ENCODE measurements at places on chromosomes 4 and X.

DNA sequence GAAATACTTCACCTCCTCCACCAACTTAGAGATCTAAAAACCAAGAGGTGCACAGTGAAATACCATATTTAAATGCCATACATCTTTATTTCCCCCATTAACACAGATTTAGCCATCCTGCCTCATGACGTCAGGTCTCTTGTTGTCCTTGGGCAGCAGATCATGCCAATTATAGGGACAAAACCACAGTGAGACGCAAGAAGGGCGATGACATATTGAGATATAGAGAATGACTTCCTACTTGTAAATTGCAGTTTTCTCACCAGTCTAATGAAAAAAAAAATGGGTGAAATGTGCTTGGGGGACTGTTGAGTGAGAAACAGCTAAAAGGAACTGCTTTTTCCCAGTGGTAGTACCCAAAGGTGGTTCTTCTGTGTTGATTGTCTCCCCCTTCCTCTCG is 24.3 kb downstream of the RS1 start:
- peak; percentile 57 for DNase-seq

GRCh38 chr4:124480061-124480460 is 232.5 kb downstream of the ANKRD50 start:
- no peak for DNase-seq

- DNase-seq: peak; percentile 36
Observed at GRCh38 chr4:74370912-74371311, 6.0 kb downstream of the EREG start.

GRCh38 chr4:39233783-39234182 is 51.5 kb downstream of the WDR19 start:
- DNase-seq: no peak

DNA sequence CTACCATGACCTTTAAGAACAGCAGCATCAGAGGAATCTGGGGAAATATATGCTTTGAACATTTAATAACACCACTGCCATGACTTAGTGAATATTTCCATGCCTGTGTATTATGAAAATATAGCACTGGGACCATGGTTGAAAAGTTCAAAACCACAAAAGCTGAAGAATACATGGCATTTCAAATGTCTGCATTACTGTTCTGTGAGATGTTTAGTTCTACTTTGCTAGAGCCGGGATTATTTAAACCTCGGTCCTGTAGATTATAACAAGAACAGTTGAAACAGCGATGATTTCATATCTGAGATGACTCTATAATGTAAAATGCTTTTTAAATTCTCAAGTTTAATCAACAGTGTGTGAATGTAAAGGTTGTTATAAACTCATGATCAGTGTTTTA is 126.7 kb upstream of the AGA start:
- no peak for DNase-seq

DNA sequence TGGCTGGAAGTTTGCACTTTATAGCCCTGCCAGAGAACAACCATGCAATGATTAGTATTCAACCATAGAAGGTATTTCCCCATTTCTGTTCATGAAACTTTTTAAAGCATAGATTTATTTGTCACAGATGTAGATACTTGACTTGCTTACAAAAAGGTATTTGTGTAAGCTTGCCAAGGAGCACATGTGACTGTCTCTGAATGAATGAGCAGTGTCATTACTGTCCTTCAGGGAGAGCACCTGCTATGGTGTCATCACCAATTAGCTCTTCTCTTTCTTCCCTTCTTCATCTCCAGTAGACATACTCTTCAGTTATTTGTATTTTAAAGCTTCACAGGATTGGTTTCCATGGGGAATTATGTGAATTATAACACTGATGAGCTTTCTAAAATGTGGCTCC is 1064.7 kb upstream of the GRIA3 start:
- no peak for DNase-seq

- no peak for DNase-seq
Observed at GRCh38 chr4:143140696-143141095, 44.0 kb upstream of the USP38 start.

DNA sequence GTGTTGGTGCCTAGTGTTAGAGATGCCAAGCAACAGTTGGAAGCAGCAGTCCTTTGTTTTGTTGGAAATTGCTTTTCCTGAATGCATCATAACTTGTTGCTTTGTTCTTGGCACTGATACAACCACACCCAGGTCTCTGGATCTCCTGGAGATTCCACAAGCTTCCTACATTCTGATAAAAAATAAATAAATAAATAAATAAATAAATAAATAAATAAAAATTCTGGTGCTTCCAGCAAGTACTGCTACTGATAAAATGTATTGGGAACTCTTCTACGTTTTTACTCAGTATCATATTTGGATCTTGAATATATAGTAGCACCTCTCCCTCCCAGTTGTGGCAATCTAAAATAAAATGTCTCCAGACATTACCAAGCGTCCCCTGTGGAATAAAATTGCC is 62.7 kb upstream of the GRID2 start:
- DNase-seq: no peak

GRCh38 chrX:116345958-116346357 is 90.4 kb upstream of the SLC6A14 start:
- DNase-seq: no peak

DNA sequence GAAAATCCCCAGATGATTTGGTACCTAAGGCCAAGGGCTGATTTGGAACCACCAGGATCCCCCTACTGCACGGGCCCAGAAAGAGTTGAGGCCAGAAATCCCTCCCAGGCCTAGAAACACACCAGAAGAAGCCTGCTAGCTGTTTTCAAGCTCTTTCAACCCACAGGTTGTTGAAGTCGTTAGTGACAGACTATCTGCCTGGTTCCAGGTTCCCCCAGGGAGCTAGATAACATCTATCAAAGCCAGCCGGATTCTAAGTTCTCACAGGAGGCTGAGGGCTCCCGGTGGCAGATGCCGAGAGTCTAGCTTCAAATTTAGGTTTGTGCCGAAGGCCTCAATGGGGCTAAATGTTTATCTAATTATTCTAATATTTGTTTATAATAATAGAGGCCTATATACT is 132.0 kb upstream of the ATP6AP2 start:
- no peak for DNase-seq

DNA sequence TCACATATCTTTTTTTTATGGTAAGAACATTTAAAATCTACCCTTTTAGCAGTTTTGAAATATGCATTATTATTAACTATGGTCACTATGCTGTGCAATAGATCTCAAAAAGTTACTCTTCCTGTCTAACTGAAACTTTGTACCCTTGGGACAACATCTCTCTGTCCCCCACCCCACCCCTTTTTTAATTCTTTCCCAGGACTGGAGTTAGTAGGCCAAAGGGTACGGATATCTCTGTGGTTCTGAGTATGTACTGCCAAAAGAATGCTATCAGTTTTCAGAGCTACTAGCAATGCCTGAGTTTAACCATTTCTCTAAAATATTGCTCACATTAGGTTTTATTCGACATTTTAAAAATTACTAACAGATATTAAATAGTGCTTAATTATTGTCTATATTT is 4.7 kb upstream of the FAM241A start:
- no peak for DNase-seq

DNA sequence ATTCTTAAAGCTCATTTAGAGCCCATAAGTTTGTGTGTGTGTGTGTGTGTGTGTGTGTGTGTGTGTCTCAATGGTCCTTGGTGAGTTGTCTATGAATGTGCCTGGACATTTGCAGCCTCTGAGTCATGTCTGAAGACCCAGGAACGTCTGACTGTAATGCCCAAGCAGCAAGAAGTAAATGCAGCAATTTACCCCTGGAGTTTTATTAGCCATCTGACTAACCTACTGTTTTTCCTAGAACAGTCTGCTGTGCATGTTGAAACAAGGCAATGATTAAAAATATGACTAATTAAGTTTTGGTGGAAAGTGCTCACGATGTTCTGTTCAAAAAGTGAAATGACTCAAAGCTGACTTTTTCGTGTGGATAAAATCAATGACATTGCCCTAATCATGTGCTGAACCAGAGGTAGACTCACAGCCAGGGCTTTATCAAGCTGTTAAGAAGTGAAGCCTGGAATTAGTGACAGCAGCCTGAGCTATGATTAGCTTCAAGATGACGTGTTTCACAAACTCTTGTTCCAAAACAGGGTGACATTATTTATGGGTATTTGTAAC is 201.6 kb downstream of the CPE start:
- no peak for DNase-seq

- DNase-seq: no peak
Observed at GRCh38 chr4:3441501-3442459, at the start of gene HGFAC. HGFAC (plus strand) TSS chr4:3441968; CDS start chr4:3442002, 34 bp downstream.

DNA sequence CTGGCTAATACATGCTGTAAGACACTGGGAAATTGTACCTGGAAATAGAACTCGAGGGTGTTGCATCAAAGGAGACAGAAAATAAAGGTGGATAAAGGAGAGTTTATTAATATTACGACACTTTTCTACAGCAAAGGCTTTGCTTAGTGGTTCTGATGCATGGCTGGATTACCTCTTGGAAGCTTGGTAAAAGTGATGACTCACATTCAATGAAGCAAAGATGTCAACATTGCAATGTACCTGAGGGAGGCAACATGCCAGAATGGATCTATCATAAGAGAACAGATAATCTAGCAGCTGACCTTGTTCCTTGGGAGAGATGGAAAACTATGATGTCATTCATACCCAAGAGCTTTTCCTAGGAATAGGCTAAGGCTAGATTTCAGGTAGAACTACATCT is 735.1 kb upstream of the DIAPH2 start:
- DNase-seq: no peak

GRCh38 chr4:142913461-142914030 is 67.4 kb upstream of the INPP4B start:
- DNase-seq: no peak
